Lung (tissue), 17 donors: ENCODE measurements at places on chromosomes 6 and 20.

GRCh38 chr6:81216668-81217067, 535.8 kb downstream of the TENT5A start:
- DNase-seq, result no peak
- H3K4me1 ChIP-seq, result no peaks in the 10 kb centered on the region
- no peak overlapping the region for H3K4me3 ChIP-seq
- H3K27ac ChIP-seq, result no peak overlapping the region

- no peak overlapping the region for H3K27ac ChIP-seq
- no peak for DNase-seq
- H3K4me1 ChIP-seq, result no peaks in the 10 kb centered on the region
- no peaks in the 10 kb centered on the region for H3K36me3 ChIP-seq
- H3K27me3 ChIP-seq, result no peaks in the 10 kb centered on the region
These were observed 44.9 kb upstream of the MTRF1L start for GRCh38 chr6:153047386-153047785.

- H3K27me3 ChIP-seq, result peaks cover 21% of the 10 kb centered on the region
- no peak overlapping the region for H3K27ac ChIP-seq
- no peak overlapping the region for H3K4me3 ChIP-seq
- H3K4me1 ChIP-seq, result no peaks in the 10 kb centered on the region
- H3K36me3 ChIP-seq, result no peaks in the 10 kb centered on the region
These were observed 1.2 kb upstream of the TOX2 start for GRCh38 chr20:43913291-43914025.

DNA sequence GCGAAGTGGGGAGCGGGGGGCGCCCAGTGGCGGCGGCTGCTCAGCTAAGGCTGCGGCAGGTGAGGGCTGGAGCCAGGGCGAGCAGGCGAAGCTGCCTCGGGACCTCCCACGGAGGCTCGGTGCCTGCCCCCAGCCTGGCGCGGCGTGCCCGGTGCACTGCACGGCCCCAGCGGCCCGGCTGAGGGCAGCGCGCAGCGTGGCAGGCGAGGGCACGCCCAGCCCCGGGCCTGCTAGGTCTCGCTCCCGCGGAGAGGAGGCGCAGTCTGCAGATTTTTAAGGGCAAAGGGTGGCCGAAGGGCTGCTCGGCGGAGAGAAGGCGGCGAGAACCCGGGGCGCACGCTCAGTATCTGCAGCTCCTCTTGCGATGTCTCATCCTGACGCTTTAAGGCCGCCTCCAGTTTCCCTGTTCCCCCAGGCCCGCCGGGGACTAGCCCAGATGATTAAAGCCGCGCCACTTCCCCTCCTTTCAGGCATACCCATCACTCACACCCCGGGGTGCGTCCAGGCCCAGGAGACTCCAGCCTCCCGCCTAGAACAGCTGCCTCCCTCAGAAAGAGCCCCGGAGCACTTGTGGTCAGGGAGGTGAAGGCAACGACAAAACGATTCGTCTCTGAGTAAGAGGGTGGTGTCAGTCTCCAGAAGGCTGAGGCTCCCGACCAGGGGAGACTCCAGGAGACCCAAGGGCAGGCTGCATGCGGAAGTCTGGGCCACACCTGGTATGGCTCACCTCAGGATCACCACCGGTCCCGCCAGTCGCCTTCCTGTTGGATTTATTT, at the start of gene FERMT1:
Gene FERMT1, minus strand, starts transcription at position 158 of the 776 bp plus-strand sequence. CDS start 3,476 bp downstream, outside the sequence.
- DNase-seq, result peak; percentile 69
- peaks cover 4% of the 10 kb centered on the region for H3K4me1 ChIP-seq
- H3K27ac ChIP-seq, result no peak within 1 kb of the TSS
- H3K36me3 ChIP-seq, result no peaks in the 10 kb centered on the region
- H3K4me3 ChIP-seq, result peak within 1 kb of the TSS; percentile 30

DNA sequence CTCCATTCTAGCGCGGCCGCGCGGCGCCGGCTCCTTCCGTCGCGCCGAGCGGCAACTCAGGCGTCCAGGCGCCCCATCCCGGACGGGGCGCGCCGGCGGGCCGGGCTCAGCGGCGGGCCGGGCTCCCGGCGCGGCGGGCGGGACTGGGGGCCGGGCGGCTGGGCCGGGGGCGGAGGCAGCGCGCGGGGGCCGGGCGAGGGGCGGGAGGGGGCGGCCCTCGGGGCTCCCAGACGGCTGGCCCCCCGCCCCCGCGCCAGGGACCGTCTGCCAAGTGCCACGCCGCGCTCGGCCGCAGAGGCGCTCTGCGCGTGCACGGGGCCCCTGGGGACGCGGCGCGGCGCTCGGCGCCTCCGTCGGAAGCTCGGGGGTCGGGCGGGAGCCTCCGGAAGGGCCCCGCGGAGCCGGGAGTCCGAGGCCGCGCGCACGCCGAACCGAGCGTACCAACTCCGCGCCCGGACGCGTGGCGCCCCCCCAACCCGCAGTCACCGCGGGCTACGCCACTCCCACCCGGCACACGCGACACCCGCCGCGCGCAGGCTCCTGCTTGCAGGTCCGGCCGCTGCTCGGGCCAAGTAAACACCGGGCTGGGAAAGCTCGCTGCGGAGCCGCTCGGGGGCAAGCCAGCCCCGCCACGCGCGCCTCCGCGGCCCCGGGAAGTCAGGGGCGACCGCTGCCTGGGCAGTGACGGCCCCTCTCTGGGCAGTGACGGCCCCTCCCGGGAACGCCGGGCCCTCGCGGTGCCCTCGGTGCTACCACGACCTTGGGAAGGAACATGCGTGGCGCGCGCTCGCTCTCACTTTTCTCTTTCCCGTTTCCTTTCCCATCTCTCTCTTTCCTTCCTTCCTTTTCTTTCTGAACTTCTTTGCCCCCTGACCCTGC, at the start of gene PREX1:
Gene PREX1, minus strand, starts transcription at position 145 of the 879 bp plus-strand sequence. Its CDS starts 139 bp downstream, at position 6.
- H3K27ac ChIP-seq, result peak within 1 kb of the TSS; percentile 86
- H3K27me3 ChIP-seq, result peaks cover 10% of the 10 kb centered on the region
- H3K4me1 ChIP-seq, result no peaks in the 10 kb centered on the region
- peak within 1 kb of the TSS; percentile 74 for H3K4me3 ChIP-seq
- peak; percentile 73 for DNase-seq
- no peaks in the 10 kb centered on the region for H3K36me3 ChIP-seq

- no peaks in the 10 kb centered on the region for H3K36me3 ChIP-seq
- peak overlapping the region; percentile 98 for H3K4me3 ChIP-seq
- peak overlapping the region; percentile 97 for H3K27ac ChIP-seq
- peaks cover 7% of the 10 kb centered on the region for H3K4me1 ChIP-seq
- no peaks in the 10 kb centered on the region for H3K27me3 ChIP-seq
These were observed 1.1 kb downstream of the AMD1 start for GRCh38 chr6:110875548-110876169.

DNA sequence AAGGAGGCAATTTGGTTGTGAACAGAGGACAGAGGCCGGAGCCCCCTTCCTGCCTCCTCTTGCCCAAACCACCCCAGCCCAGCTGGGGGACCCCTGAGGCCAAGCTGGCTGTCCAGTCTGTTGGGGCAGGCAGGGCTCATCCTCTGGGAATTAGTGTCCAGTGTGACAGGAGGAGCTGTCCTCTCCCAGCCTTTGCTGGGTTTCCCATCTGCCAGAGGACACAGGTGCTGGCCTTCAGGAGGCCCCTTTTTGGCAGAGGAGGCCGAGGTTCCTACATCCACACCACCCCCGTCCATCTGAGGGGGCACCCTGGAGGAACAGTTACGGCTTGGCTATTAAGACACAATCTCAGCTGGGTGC, 44.7 kb upstream of the MDGA1 start:
- no peak for DNase-seq
- H3K4me1 ChIP-seq, result no peaks in the 10 kb centered on the region
- no peaks in the 10 kb centered on the region for H3K27me3 ChIP-seq
- H3K27ac ChIP-seq, result no peak overlapping the region
- no peak overlapping the region for H3K4me3 ChIP-seq

- DNase-seq, result no peak
- no peaks in the 10 kb centered on the region for H3K36me3 ChIP-seq
- no peak overlapping the region for H3K4me3 ChIP-seq
- H3K4me1 ChIP-seq, result no peaks in the 10 kb centered on the region
- no peak overlapping the region for H3K27ac ChIP-seq
These were observed 6.5 kb upstream of the DDO start for GRCh38 chr6:110421749-110422443.

GRCh38 chr6:168935628-168936010, 318.0 kb downstream of the THBS2 start:
- no peak overlapping the region for H3K27ac ChIP-seq
- H3K4me3 ChIP-seq, result no peak overlapping the region
- no peak for DNase-seq
- no peaks in the 10 kb centered on the region for H3K36me3 ChIP-seq
- H3K4me1 ChIP-seq, result no peaks in the 10 kb centered on the region

- H3K4me3 ChIP-seq, result no peak overlapping the region
- DNase-seq, result no peak
- no peaks in the 10 kb centered on the region for H3K4me1 ChIP-seq
- H3K27me3 ChIP-seq, result no peaks in the 10 kb centered on the region
These were observed 13.2 kb downstream of the BPIFB1 start for GRCh38 chr20:33296206-33296605.

- no peak overlapping the region for H3K4me3 ChIP-seq
- peaks cover 28% of the 10 kb centered on the region for H3K4me1 ChIP-seq
- no peak overlapping the region for H3K27ac ChIP-seq
- DNase-seq, result no peak
- H3K36me3 ChIP-seq, result no peaks in the 10 kb centered on the region
These were observed 7.9 kb upstream of the ITPR3 start for GRCh38 chr6:33613146-33613794.

DNA sequence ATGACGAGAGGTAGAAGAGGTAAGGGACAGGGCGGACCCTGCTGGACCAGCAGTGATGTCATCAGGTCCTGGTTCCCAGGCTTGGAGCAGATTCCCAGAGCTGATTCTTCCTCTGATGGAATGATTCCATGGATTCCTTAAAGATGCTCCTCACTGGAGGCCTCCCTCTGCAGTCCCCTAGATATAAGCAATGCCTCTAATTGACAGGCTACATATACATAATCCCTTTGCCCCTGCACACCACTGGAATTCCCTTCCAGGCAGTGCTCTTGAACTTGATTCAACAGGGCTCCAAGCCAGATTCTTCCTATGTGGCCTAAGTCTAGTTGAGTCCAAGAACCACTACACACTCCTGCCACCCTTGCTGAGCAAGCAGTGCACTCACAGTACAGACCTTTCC, 52.3 kb upstream of the L3MBTL3 start:
- no peaks in the 10 kb centered on the region for H3K27me3 ChIP-seq
- no peak overlapping the region for H3K4me3 ChIP-seq
- no peaks in the 10 kb centered on the region for H3K36me3 ChIP-seq
- no peak for DNase-seq
- no peaks in the 10 kb centered on the region for H3K4me1 ChIP-seq
- no peak overlapping the region for H3K27ac ChIP-seq

DNA sequence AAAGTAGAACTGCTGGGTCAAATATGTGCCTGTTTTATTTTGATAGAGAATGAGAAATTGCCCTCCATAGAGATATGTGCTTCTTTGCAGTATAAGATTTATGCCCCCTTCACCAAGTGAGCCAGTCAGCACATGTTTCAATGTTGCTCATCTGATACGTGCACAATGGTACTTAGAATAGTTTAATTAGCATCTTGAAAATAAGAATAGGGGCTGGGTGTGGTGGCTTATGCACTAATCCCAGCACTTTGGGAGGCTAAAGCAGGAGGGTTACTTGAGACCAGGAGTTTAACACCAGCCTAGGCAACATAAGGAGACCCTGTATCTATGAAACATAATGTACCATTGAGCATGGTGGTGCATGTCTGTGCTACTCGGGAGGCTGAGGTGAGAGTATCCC, 20.3 kb upstream of the C20orf204 start:
- H3K4me3 ChIP-seq, result no peak overlapping the region

GRCh38 chr6:87904011-87904410, 143.6 kb upstream of the SPACA1 start:
- no peak overlapping the region for H3K27ac ChIP-seq
- H3K4me1 ChIP-seq, result peaks cover 4% of the 10 kb centered on the region
- DNase-seq, result no peak
- no peaks in the 10 kb centered on the region for H3K36me3 ChIP-seq
- no peak overlapping the region for H3K4me3 ChIP-seq
- no peaks in the 10 kb centered on the region for H3K27me3 ChIP-seq
